ENCODE measurements at places on chromosomes 1 and 21.

DNA sequence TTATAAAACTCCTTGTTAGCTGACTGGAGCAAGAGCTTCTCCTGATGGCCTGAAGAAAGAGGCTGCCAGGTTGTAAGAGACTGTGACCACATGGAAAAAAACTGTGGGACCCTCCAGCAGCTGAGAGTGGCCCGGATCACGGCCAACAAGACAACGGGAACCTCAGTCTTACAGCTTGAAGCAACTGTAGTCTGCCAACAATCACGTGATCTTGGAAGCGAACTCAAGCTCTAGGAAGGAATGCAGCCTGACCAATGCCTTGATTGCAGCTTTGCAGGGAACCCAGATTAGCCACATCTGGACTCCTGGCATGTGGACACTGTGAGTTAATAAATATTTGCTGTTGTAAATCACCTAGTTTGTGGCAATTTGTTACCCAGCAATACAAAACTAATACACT is 442.6 kb upstream of the PRMT6 start:
- no peak for ATAC-seq

DNA sequence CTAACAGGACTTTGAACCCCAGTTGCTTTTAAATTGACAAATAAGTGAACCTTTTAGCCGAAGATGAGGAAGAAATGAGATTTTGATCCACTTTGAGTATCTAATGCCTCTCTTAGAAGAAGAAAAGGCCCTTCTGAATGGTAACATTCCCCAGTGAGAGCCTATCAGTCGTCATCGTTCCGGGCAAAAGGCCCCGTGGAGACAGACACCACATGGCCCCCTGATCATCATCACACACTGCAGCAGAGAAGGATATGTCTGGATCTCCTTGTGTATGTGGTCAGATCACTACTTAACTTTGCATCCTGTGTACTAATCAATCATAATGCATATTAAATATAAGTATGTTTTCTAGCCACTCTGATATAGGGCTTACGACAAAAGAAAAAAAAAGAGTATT is 87.3 kb upstream of the SMYD2 start:
- no peak for ATAC-seq

DNA sequence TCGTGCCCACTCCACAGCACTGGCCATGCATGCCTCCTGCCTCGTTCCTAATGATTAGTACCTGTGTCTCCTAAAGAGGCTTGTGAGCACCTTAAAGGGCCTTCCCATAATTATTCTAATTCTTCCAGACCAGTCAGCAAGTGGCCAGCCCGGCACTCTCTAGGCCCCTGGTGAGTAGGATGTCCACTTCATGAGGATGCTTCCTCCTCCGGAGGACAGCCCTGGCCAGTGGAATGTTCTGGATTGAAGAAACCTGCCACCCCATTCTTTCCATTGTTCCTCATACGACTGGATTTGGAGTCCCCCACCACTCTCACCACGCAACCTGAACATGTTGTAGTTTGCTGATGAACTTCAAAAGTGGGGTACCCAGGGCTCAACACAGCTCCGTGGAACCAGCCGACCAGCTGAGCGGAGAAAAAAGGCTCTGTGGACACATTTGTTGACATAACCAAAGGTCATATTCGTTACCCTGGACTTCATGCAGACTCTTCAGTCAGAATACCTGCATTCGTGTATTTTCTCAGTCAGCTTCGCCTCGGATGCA is 46.7 kb upstream of the LBR start:
- ATAC-seq = peak; percentile 3

DNA sequence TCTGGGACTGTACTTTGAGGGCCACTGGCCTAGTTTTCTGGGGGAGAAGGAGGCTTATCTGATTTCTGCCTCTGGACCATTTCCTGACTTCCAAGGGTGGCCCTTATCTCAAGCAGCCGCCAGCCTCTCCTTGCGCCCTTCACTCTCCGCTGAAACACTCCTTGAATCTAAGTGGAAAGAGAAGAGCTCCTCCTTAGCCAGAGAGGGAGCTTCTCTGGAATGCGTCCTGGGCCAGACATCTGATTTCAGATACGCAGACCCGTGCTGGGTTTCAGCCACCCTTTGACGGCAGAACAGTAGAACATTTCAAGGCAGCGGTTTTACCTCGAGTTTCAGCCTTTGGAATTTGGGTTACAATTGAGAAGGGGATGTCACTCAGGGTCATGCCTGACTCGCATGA is 308.0 kb downstream of the CAMTA1 start:
- no peak for ATAC-seq

DNA sequence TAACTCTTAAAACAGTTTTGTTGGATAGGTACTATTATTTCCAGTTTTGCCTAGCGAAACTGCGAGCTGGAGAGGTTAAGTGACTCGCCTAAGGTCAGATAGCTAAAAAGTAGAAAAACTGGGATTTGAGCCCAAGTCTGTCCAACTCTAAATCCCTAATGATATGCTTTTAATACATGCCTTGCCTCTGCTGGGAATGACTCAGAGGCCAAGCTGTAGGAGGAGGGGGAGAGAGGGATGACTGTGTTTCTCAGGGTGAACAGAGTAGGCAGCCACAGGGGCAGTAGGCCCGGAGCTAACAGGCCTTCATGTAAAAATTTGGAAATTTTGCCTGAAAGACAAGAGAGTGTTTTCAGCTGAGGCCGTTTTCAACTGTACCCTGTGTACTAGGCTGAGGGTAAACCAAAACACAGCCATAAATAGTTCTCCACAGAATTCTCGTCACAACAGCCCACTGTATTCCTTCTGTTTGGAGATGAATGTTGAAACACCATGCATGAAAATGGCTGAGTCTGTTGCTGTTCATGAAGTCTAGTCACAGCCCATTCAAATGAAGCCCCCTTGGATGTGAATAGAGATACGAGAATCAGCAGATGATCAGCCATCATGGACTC is 107.5 kb upstream of the HOOK1 start:
- peak; percentile 95 for ATAC-seq

- ATAC-seq = peak; percentile 62
Measured at GRCh38 chr1:56070601-56071000, 508.8 kb downstream of the PLPP3 start.

Data from SK-N-SH treated with all-trans-retinoic acid at 6 μM for 48 hours (cell line).